ENCODE measurements at places on chromosomes 6 and 20.

GRCh38 chr6:110720066-110720465 is 95.2 kb downstream of the CDK19 start:
- no peak for DNase-seq

DNA sequence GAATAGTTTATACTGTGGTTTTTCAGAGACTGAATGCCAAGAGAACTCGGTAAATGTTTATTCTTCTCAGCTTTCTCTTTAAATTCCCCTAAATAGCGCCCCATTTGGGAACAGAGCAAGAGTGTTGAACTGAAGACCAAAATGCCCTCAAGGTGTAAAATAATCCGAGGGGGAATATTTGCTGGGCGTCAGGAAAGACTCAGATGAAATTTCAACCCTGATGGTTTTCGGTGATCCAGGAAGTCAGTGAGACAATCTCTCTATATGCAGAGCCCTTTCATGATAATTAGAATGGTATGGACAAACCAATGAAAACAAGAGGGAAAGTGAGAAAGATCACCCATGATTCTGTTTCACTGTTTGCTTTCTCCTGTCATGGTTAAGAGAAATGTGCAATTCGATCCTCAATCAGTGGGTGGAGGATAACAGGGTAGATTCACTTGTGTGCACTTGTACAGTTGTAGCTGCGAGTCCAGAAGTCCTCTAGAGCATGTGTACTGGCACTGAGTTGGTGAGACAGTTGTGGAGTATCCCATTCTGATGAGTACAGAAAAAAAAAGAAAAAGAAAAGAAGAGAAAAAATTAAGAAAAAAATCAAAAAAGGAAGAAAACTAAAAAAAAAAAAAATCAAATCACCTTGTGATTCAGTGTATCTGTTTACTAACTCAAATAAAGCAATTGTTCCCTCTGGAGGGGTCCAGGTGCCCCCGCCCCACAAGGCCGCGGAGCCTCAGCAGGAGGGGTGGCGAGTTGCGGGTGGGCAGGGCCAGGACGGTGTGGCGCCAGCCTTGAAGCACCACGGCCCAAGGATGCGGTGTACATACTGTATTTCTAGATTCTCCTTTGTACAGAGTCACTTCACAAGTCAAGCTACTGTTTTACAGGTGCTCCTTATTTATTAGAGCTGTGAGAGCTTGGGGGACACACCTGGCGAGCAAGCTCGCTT is 164.9 kb downstream of the SCML4 start:
- DNase-seq, result no peak

DNA sequence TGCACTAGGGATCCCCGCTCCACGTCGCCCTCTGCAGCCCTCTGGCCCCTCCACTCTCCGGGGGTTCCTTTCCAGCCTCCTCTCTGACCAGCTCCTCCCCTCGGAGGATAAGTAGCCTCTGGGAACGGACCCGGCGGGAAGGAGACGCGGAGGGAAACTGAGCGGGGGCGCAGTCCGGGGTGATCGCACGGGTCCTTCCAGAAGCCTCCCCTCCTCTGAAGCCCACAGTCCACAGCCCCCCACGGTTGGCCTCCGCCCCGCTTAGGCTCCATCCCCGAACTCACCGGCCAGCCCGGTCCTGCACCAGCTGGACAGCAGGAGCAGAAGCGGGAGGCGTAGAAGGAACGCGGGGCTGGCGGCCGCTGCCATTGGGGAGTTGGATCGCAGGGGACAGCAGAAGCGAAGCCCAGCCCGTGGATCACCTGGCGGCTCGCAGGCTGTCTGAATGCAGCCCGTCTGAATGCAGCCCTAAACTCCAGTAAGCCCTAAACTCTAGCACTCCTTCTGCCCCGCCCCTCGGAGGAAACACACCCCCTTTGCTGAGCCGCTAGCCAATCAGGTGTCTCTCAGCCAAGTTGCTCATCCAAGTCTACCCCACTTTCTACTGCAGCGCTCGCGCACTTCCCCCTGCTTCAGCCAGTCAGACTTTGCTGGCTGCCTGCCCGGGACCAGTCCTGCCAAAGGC is at the start of gene RAET1G:
TSS of gene RAET1G (minus strand) at position 480 of the 685 bp plus-strand sequence. CDS start at position 369, 111 bp downstream.
- DNase-seq, result peak; percentile 74

- DNase-seq, result no peak
Observed at GRCh38 chr6:35589904-35590303, 77.2 kb upstream of the TULP1 start.

GRCh38 chr6:47278545-47278944 is 31.2 kb downstream of the TNFRSF21 start:
- no peak for DNase-seq

GRCh38 chr6:88474720-88475119 is 308.6 kb upstream of the CNR1 start:
- DNase-seq, result no peak

DNA sequence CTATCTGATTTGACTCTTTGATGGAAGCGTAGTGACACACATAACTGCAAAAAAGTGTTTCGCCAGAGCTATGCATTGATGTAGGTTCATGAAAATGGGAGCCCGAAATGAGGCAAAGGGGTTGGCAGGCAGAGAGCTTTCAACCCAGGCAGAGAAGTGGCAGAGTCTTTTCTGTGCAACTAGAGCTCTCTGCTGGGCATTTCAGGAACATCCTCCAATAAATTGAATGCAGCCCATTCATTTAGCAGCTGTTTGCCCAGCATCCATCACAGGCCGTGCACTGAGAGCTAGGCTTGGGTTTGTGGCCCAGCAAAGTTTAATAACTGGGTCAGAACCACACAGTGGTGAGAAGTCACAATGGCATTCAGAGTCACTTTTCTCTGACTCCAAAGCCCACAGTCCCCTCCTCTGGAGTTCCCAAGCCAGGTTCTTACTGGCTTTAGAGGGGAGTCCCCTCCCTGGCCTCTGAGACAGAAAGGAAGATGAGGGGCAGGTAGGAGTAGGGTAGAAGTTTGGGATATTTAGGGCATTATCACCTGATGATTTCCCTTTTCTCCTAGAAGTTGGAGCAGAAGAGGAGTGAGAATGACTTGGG is 31.8 kb upstream of the ELMO2 start:
- DNase-seq, result no peak

DNA sequence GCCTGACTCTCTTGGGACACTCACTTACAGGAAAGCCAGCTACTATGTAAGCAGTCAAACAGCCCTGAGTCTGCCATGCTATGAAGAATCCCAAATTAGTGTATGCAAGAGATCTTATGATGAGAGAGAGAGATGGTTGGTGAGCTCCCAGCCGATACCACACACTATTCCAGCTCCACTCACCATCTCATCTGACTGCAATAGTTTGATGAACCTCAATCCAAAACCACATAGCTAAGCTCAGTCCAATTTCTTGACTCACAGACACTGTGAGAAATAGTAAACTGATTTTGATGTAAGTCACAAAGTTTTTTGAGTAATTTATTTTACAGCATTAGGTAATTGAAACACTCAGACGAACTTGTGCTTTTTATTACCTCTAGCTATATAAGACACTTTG is 441.4 kb downstream of the COL12A1 start:
- DNase-seq, result no peak

DNA sequence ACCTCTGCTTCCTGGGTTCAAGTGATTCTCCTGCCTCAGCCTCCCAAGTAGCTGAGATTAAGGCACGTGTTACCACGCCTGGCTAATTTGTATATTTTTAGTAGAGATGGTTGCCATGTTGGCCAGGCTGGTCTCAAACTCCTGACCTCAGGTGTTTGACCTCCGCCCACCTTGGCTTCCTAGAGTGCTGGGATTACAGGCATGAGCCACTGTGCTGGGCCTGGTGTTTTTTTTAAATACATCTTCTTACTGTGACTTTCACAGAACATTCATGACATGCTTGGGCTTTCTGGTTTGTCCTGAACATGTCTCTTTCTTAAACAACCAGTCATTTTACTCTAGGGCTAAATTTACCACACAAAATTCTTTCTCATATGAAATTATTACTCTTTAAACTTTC is 34.7 kb upstream of the FAM8A1 start:
- no peak for DNase-seq

GRCh38 chr6:153214436-153214835 is 83.4 kb upstream of the RGS17 start:
- no peak for DNase-seq

DNA sequence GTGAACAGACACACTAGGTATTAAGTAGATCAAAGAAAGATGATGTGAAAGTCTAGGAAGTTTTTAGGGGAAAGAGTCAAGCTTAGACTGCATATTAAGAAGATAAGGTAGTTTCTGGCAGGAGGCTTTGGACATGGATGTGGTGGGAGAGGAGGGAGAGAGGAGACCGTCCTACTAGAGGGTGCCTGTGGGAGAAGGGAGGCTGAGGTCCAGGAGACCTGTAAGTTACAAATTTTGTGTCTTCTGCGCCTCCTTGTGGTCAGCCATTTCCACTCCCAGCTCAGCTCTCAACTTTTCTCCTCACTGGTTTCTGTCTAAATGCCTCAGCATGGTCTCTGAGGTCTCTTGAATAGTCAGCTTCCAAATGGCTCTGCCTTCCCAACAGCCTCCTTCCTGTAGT is 193.5 kb downstream of the UNC5CL start:
- no peak for DNase-seq

DNA sequence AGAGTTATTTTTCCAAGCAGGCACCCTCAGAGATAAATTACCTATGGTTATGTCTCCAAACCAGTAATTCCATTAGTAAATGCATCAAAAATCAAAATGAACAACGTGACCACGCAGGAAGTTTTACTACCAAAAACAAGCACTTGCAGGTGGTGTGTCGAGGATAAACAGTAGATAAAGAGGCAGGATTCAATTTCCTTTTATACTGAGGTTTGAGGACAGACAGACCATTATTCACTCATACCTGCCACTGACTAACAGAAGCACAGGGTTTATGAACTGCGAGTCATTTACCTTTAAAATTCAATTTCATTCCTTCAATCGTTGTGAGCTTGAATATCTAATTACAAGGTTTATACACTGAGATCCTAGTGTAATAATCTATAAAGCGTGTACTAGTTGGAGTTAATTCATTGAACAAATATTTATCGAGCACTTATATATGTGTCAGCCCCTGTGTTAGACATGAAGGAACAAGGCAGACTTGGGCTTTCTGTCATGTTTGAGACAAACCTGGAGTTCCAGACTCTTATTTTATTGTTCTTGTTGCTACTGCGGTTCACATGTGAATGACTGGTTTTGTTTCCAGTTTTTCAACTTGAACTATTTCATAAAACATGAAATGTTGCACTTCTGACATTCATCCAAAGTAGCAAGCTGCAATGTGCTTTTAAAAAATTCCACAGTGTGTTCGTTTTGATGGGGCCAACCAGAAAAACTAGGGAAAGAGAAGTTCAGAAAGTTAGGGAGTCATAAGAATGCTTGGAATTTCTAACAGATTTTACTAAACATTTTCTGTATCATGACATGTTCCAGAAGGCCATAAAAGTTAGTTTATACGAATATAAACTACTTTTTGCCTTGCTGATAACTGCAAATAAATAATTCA is 205.6 kb downstream of the UST start:
- DNase-seq, result no peak

DNA sequence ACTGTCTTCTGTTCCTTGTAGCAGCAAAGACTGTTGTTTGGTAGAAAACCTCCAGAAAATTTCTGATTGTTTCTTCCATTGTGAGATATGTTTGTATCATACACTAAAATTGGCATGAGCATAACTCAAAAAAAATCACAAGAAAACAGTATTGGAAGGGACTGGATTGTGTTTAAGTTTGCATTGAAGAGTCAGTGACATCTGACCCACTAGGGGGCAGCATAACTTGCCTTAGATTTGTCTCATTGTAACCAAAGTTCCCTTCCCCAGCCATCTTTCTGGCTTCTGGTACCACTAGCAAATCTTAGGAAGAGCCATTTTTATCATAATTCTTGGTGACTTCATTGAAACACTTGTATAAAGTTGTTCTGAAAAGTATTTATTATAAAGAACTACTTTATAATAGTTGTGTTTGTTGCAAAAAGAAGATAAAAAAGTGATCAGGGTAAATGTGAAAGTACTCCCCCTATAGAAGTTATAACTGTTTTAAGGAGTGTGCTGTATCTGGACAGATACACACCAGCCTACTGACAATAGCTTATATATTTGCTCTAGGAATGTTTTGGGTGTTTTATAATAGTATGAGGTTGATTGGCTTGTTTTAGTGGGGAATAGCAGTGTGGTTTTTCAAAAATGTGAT is 7.7 kb downstream of the CSTF1 start:
- DNase-seq, result peak; percentile 56

GRCh38 chr6:4640139-4640538 is 136.1 kb upstream of the CDYL start:
- no peak for DNase-seq

DNA sequence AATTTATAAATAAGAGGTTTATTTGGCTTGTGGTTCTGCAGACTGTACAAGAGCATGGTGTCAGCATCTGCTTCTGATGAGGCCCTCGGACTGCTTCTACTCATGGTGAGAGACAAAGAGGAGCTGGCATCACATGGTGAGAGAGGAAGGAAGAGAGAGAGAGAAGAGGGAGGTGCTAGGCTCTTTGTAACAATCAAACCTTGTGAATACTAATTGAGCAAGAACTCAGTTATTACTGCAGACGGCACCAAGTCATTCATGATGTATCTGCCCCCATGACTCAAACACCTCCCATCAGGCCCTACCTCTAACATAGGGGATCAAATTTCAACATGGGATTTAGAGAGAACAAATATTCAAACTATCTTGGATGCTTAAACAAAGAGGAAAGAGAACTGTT is 6.3 kb upstream of the SIRPG start:
- no peak for DNase-seq

GRCh38 chr6:156685823-156686222 is 91.4 kb upstream of the ARID1B start:
- no peak for DNase-seq

GRCh38 chr6:25418454-25419052 is 139.4 kb downstream of the CARMIL1 start:
- no peak for DNase-seq

DNA sequence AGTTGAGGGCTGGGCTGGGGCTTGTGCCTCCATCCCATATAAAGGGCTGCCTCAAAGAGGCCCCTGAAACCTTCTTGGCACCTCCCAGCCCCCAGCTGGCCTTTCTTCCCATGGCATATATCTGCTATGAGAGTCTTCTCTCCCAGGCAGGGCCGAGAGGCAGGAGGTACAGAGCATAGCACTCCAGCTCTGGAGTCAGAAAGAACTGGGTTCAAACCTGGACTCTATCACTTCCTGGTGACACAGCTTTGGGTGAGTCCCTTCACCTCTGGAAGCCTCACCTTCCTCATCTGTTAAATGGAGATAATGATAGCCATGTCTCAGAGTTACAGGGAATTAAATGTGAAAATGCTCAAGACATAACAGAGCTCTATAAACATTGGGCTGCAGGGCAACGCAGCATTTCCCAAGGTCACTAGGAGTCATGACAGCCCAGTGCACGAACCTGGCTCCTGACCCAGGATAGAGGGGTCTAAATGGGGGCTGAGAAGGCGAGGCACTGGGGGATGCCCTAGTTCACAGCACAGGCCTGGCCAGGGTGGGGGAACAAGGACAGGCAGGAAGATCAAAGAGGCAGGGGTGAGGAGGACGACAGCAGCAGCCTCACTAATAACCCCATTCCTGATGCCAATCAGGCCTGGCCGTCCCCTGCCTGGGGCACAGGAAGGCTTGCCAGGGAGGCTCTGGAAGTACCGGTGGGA is 1.9 kb downstream of the FAM83C start:
- no peak for DNase-seq

- DNase-seq, result no peak
Observed at GRCh38 chr20:5290596-5290995, 26.2 kb downstream of the PROKR2 start.

All from T-helper 17 cell (primary cell).